ENCODE measurements at places on chromosomes 13 and 19.

- DNase-seq, result no peak
Measured at GRCh38 chr19:13215572-13216380, 65.6 kb downstream of the IER2 start.

DNA sequence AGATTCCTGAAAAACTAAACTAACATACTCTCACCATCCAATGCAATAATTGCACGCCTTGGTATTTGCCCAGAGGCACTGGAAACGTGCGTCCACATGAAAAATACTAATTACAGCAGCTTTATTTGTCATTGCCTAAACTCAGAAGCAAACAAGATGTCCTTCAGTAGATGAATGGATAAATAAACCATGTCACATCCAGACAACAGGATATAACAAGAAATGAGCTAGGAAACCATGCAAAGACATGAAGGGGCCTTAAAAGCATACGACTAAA lies 25.0 kb downstream of the ELL start:
- no peak for DNase-seq

GRCh38 chr19:32651729-32652140 lies 23.2 kb downstream of the ANKRD27 start:
- DNase-seq, result no peak

- DNase-seq, result no peak
Measured at GRCh38 chr13:66265371-66265770, 964.8 kb downstream of the PCDH9 start.

- no peak for DNase-seq
Measured at GRCh38 chr13:42865768-42866102, 84.4 kb downstream of the FAM216B start.

DNA sequence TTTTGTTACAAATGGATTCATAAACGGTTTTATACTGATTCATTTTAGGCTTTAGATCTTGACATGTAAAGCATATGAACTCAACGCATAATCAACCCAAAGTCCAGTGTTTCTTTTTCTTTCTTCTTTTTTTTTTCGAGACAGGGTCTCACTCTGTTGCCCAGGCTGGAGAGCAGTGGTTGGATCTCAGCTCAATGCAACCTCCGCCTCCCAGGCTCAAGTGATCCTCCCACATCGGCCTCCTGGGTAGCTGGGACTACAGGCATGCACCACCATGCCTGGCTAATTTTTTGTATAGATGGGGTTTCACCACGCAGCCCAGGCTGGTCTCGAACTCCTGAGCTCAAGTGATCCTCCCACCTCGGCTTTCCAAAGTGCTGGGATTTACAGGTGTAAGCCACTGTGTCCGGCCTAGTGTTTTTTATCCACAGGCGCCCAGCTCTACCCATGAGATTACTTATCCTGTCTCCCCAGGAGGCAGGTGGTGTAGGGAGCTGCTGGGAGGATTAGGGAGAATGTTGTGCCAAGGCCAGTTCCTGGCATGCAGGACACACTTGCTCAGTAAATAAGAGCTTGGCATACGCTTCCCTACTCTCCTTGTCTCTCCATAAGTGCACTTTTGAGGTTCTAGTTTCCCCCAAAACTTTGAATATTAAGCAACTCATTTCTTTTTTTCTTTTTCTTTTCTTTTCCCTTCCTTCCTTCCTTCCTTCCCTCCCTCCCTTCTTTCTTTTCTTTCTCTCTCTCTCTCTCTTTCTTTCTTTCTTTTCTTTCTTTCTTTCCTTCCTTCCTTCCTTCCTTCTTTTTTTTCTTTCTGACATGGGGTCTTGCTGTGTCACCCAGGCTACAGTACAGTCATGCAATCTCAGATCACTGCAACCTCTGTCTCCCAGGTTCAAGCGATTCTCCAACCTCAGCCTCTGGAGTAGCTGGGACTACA lies 4.8 kb upstream of the CEBPA start:
- DNase-seq, result no peak

DNA sequence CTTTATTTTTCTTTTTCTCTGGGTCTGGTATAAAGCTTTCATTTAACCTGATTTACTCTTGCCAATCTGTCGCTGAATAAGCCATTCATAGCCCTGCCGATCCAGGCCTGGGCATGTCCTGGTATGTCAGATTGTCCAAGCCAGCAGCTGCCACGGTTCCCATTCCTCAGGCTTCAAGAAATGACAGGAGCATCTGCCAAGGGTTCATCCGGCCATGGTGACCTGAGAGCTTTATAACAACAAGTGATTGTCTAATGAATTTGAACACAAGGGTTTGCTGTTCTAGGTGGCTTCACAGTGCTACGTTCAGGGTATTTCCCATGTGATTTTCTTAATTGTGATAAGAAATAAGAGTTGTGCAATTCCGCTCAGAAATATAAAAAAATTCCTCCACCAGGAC lies 20.0 kb downstream of the PNMA8A start:
- DNase-seq, result no peak

- no peak for DNase-seq
Measured at GRCh38 chr19:3494051-3494450, 6.4 kb downstream of the DOHH start.
